ENCODE measurements at places on chromosomes 3 and 15.

GRCh38 chr15:93268066-93268465 is 179.1 kb upstream of the RGMA start:
- no peak for DNase-seq

GRCh38 chr3:34090876-34091275 is 292.4 kb downstream of the PDCD6IP start:
- no peak for DNase-seq

DNA sequence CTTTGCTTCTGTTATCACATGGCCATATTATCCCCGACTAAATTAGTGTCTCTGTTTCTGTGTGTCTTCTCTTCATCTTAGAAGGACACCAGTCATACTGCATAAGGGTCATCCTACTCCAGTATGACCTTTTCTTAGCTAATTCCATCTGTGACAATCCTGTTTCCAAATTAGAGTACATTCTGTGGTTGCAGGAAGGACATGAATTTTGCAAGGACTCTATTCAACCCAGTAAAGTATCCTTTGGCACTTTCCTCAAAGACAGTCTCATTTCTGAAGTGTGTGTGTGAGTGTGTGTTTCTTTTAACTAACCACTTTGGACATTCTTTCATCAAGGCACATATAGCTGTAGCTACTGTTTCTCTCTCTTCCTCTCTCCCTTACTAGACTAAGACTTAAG is 15.2 kb upstream of the MME start:
- no peak for DNase-seq

- DNase-seq: no peak
These were observed 194.7 kb upstream of the CADPS start for GRCh38 chr3:63069806-63070475.

GRCh38 chr3:12598890-12599289 is 42.0 kb downstream of the MKRN2 start:
- no peak for DNase-seq

- no peak for DNase-seq
These were observed 124.4 kb upstream of the CGNL1 start for GRCh38 chr15:57251941-57252340.

DNA sequence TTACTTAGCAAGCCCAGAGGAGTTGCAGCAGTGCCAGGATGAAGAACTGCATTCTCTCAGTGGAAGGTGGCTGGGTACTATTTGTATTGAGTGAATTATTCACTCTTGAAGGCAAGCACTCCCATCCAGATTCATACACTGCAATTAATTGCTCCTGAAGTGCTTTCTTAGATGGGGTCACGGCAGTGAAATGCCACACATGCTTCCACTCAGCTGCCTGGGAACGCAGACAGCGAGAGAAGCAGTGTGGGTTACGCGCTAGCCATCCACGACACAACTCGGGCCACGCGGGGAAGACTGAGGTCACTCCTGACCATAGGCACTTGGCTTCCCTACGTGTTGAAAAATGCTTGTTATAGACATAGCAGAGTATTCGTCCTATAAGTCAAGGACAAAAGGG is 30.8 kb upstream of the LMCD1 start:
- DNase-seq: no peak

DNA sequence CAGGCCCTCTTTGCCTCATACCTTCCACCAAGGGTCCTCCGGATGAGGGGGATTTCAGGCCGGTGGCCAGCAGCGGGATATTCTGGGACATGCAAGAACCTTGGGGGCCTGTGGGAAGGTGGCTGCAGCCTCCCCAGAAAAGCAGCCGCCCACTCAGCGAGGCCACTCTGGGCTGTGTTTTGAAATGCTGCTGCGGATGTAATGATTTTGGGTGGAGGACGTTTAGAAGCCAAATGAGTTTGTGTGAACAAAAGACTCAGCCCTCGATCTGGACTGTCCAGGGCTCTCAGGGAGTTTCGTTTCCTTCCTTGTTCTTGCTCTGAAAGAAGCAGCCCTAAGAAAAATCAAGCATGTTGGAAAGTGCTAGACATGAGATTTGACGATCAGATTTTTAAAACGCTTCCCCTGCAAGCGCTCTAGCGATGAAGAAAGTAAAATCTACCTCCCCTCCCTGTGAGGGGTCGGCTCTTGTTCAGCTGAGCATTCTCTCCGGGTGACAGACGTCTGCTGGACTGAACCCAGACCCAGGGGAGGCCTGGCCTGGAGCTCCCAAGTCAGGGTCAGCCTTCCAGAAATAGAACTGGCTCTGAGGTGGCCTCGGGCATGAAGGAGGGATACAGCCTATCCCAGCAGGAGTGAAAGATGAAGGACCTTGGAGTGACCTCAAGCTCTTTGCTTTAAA is 12.9 kb downstream of the HEG1 start:
- DNase-seq: no peak

- no peak for DNase-seq
These were observed 204.8 kb downstream of the RSRC1 start for GRCh38 chr3:158314426-158315357.

DNA sequence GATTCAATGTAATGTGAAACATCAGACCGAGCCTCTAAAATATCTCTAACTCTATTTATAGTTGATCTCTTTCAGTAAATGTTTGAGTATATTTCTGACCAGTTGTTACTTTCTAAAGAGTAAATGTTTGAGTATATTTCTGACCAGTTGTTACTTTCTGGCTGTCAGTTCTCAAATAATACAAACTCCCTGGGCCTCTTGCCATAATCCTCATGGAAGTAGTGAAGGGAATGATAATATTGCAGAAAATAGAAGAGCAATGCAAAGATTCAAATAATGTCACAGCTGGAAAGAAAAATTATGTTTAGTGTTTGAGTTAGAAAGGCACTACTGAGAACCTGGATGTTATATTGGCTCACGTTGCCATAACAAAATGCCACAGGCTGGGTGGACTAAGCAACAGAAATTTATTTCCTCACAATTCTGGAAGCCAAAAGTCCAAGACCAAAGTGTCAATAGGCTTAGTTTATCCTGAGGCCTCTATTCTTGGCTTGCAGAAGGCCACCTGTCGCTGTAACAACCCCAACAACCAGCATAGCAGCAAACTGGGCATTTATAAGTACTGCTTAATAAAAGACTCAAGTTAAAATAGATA is 470.6 kb upstream of the BCHE start:
- DNase-seq: no peak

- no peak for DNase-seq
These were observed 48.5 kb downstream of the ABTB1 start for GRCh38 chr3:127720985-127721935.

GRCh38 chr15:65695081-65695480 is 73.3 kb downstream of the SLC24A1 start:
- DNase-seq: no peak

DNA sequence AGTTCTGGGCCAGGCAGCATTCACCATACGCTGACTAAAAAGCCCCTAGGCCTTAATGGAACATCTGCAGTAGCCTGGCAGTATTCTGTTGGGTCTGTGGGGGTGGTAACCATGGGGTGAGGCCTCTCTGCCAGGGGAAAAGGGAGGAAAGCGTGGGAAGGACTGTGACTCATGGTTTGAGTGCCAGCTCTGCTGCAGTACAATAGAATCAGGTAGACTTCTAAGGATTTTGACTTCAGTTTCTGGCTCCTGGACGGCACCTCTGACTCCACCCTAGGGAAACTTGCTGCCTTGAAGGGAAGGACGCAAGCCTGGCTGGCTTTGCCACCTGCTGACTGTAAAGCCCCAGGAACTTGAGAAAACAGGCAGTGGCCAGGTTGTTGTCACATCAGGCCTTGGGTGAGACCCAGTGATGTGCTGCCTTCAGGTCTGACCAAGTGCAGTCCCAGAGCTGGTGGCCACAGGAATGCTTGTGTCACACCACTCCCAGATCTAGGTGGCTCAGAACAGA is 148.6 kb downstream of the SUCNR1 start:
- DNase-seq: no peak

- DNase-seq: no peak
These were observed 157.7 kb downstream of the RBMS3 start for GRCh38 chr3:29438580-29438979.

DNA sequence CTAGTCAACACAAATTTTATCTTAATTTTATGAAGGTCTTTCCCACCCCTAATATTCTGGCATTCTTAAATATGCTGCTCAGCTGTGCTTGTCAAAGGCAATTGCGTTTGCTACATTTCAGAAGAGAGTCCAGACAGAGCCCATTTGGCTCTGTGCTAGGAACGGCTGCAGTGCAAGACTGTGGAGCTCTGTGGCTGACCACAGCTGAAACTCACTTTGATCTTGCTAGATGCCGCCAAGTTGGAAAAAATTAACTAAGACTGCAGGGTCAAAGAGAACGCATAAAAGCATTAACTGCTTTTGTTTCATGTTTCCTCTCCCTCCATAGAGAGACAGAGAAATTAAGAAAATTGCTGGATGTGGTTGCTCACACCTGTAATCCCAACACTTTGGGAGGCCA is 7.6 kb upstream of the PPP1R2 start:
- DNase-seq: no peak

DNA sequence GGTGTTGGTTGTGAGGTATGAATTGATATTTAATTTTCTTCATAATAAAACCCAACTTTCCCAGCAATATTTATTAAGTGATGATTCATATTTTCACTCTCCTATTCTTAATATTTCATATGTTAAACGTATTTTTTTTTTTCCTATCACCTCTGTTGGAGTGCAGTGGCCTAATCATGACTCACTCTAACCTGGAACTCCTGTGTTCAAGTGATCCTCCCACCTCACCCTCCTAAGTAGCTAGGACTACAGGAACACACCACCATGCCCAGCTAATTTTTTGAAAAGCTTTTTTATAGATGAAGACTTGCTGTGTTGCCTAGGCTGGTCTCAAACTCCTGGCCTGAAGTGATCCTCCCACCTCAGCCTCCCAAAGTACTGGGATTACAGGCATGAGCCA is 8.6 kb downstream of the PARP15 start:
- no peak for DNase-seq

- DNase-seq: no peak
These were observed 39.6 kb downstream of the FLNB start for GRCh38 chr3:58047826-58048225.

- no peak for DNase-seq
These were observed 230.5 kb downstream of the MFSD1 start for GRCh38 chr3:159032311-159032710.

GRCh38 chr3:40109641-40110490 is 199.6 kb upstream of the EIF1B start:
- DNase-seq: no peak

- DNase-seq: no peak
These were observed 16.5 kb upstream of the P2RY13 start for GRCh38 chr3:151345859-151346258.

DNA sequence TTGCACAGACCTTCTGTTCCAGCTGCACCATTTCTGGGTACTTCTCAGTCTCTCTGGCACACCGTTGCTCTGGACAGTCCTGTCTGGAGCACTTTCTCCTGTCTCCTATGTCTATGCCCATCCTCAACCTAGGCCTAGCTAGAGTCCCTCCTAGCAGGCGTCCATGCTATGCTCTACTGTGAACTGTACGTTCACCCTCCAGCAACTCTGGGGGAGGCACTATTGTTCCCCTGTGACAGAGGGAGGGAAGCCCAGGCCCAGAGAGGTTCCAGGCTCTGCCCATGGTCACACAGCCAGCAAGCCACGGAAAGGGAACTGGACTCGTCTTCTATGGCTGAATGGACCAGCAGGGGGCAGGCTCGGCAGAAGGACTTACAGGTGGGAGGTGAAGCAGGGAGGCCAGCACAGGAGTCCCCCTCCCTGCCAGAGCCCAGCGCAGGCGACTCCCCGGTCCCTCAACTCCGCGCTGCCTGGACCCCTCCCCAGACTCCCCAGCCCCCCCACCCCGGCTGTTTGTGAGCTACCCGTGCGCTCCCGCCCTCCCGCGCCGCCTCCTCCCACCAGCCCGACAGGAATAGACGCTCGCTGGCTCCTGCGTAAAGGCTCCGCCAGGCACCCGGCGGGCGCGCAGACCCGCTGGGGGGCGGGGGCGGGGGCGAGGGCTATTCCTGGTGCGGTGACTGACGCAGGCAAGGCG is 1.7 kb upstream of the LINGO1 start:
- no peak for DNase-seq

GRCh38 chr15:65918357-65918920 is 49.1 kb downstream of the RAB11A start:
- DNase-seq: no peak

DNA sequence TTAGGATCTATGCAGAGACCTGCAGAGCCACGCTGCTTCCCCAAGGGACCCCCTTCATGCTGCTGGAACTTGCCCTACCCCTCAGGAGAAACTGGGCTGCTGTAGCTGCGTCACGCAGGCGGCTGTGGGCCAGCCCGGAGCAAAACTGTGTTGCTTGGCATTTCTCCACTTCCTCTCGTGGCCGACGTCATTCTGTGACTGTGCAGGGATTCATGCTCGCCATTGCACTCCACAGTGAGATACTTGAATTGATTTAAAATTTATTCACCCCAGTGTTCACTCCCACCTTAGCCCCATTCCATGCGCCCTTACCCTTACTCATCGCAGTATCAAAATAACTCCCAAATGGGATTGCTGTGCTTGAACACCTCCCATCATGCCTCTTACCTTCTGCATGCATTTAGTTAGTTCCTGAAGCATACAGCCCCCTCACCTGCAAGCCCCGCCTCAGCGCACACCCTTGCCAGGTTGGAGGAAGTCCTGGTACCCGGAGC is 45.7 kb downstream of the TMEM44 start:
- no peak for DNase-seq

- DNase-seq: no peak
These were observed 34.4 kb downstream of the BOC start for GRCh38 chr3:113245761-113246161.

DNA sequence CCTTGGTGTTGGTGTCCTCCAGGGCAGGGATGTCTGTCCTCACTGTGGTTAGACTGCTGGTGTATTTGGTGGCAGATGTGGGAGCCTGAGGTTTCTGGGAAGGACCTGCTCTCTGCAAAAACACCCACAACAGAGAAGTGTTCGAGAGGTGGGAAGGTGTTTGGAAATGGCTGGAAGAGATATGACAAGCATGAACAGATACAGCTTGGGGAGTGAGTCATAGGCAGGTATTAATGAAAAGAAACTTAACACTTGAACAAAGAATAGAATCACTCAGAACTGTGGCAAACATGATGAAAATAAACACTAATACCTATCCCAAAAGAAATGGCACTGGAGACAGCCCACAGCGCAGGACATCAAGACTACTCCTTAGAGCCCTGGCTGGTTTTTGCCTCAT is 192.4 kb upstream of the RORA start:
- DNase-seq: no peak

- DNase-seq: no peak
These were observed 515.4 kb downstream of the DIPK2A start for GRCh38 chr3:144487011-144487410.

DNA sequence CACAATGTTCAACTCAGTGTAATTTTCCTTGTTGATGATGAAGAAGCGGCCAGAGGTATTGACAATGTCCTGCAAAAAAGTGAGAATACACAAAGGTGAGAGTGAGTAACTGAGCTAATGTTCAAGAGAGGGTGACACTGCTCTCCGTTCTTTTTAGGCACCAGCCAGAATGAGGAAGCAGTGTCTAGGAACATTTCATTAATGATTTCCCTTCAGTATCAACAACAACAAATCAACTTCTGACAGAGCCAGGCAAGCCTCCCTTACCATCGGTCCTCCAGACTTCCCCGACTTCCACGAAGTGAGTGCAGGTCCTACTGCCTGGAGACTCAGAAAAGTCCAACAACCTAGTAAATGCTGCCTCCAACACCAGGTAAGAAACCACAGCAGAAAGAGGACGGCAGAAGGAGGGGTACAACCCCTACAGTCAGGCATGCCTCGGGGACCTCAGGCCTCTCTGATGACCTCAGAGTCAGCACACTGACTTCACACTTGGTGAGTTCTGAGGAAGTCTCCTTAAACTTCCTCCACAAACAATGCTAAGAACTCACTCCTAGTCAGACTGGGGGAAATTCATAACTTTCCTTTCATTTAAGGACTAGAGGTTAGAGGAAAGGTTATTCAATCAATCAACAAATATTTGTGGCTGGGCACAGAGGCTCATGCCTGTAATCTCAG is 62.7 kb downstream of the NPTN start:
- DNase-seq: no peak
